ENCODE measurements at places on chromosomes 6 and 20.

- no peak for DNase-seq
Observed at GRCh38 chr20:22815603-22816315, 219.4 kb upstream of the SSTR4 start.

DNA sequence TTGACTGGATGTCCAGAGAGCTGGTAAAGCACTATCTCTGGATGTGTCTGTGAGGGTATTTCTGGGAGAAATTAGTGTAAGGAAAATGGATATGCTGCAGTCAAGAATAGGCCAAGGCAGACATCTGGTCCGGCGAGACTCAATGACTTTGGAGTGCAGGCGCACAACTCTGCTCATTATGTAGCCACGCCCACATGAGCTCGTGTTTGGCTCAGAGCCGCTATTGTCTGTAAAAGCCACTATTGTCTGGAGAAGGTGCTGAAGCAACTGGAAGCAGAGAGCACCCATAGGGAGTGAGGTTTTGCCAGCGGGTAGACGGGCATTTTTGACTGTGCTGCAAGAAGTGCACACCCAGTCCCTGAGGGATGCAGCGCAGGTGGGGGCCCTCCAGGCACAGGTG is 305.0 kb upstream of the POU3F2 start:
- no peak for DNase-seq

DNA sequence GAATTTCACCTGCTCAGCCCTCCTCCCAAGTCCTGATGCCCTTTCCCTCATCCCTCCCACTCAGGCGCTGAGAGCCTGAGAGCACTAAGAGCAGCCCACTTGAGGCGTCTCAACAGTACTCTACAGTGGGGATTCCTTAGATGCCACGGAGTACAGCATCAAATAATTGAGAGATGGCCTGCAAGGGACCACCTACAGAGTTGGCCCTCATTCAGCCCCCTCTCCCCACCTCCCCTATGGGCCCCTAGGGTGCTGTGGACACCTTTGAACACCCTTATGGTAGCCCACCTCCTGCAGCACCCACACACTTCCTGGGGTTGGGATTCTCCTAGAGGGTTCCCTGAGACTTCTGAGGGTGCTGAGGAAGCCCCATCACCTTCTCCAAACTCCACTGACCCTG is 37.1 kb upstream of the SIRPG start:
- DNase-seq: no peak

- DNase-seq: no peak
Observed at GRCh38 chr20:47551222-47551621, 49.5 kb downstream of the NCOA3 start.

- peak; percentile 81 for DNase-seq
Observed at GRCh38 chr6:6820641-6821238, 232.2 kb downstream of the LY86 start.

- no peak for DNase-seq
Observed at GRCh38 chr20:48186915-48187314, 401.6 kb upstream of the SULF2 start.

DNA sequence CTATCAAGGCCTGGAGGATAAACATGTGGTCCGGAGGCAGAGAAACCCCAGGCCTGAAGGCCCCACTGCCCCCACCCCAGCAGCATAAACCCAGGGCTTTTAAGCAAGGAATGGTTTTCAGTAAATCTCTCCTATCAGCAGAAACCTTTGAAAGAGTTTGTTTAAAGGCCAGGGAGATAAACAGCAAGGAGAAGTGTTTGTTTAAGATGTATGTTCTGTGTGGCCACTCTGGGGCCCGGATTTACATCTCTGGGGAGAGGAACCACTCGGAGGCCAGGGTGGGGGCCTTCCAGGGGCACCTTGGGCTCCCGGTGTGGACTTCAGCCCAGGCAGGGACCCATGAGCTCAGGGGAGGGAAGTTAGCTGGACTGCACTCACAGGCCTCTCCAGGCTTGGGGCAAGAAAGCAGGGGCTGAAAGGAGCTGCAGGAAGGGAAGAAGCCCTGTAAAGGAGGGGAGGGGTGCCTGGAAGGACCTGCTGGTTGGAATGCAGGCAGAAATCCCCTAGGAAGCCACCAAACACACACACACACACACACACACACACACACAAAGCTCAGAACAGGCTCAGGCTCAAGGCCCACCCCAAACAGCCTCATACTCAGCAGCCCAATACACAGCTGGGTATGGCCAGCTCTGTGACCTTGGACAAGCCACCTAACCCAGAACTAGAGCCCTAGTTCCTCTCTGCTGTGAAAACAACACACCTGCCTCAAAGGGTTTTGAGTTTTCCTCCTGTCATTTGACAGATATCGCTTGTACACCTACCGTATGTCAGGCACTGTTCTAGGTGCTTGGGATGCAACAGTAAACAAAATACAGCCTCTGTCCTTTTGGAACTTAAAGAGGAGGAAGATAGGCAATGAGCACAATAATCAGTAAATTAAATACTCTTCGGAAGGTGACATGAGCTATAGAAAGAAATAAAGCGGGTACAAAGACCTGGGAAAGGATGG is 26.2 kb upstream of the FOXP4 start:
- no peak for DNase-seq

- DNase-seq: peak; percentile 55
Observed at GRCh38 chr6:169654598-169655391, 47.0 kb downstream of the WDR27 start.

- no peak for DNase-seq
Observed at GRCh38 chr20:39150501-39150900, 188.4 kb downstream of the DHX35 start.

- no peak for DNase-seq
Observed at GRCh38 chr6:165910184-165910966, 247.3 kb upstream of the PDE10A start.

- no peak for DNase-seq
Observed at GRCh38 chr6:26569433-26569764, 27.4 kb upstream of the ABT1 start.

GRCh38 chr6:108825326-108825725 is 22.9 kb upstream of the ARMC2 start:
- no peak for DNase-seq

DNA sequence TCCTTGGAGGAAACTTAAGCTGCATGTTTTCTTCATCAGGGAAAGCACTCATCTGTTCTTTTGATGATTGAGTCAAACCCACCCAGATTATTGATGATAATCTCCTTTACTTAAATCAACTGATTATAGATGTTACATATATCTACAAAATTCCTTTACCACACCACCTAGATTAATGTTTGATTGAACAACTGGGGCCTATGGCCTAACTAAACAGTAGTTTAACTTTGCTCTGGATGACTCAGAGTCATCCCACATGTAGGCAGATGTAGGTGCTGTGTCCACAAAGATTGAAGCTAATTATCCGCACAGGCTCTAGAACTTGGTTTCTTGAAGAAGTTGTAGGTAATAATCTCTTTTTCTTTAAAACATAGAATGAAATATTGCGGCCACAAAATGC is 42.2 kb downstream of the PKIB start:
- no peak for DNase-seq

GRCh38 chr6:105644691-105645090 is 241.8 kb upstream of the PREP start:
- DNase-seq: no peak

- DNase-seq: peak; percentile 65
Observed at GRCh38 chr20:47502271-47503239, 868 bp downstream of the NCOA3 start.

DNA sequence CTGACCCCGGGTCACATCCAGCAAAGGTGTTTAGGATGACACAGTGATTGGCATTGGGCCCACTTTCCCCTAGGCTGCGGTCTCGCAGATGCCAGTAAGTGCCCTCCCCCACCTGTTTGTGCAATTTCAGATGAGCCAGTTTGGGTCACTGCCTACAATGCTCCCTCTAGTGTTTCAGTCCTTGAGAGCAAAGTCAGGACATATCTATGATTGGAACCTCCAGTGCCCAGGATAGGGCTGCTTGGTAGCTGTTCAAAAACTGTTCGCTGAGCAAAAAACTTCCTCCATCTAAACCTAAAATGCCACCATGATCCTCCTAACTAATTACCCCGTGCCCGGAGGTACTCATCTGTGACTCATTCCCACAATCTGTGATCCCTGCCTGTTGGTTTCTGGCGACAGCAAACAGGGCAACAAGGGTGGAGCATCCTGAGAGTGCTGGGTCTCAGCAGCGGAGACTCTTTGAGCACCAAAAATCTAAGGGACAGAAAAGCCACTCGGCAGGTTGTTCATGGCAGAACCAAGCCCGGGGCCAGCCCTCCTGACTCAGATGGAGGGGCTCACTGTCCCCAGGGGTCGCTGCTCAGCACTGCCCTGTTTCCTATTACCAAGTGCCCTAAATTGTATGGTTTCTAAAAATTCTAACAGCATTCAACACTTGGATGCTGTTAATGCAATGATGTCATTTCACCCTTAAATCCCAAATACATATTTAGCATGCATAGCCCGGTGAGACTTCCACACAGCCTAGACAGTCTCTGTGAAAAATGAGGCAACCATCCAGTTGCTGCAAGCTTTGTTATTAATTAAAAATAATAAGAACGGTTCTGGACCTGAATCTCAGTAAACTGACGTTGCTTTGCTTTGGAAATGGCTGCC is 5.0 kb downstream of the VSX1 start:
- DNase-seq: peak; percentile 72

GRCh38 chr6:169075211-169075914 is 178.3 kb downstream of the THBS2 start:
- no peak for DNase-seq

DNA sequence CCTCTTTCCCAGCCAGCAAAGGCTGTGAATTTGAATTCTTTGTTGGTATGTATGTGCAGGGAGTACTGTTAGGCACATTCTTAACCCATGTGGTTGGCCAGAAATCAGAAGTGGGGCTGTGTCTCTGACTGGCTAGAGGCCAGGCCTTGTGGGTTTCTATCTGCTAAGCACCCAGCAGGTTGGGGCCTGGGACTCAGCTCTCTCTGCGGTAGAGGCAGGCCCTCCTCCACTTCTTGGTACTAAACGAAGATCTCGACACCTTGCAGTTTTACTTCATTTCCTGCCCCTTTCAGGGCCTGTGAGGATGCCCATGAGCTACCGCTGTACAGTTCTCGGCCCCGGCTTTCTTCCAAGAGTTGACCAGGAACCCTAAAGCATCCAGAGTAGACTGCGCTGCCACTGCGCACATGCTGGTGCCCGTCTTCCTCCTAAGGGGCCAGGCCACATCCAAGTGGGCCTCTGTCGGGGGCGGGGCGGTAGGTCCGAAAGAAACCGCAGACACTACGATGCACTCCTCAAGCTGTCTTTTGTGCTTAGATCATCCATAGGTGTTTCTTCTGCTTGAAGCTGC is 51.1 kb downstream of the TCP11 start:
- DNase-seq: no peak

GRCh38 chr6:17886891-17887290 is 100.5 kb downstream of the KIF13A start:
- no peak for DNase-seq

DNA sequence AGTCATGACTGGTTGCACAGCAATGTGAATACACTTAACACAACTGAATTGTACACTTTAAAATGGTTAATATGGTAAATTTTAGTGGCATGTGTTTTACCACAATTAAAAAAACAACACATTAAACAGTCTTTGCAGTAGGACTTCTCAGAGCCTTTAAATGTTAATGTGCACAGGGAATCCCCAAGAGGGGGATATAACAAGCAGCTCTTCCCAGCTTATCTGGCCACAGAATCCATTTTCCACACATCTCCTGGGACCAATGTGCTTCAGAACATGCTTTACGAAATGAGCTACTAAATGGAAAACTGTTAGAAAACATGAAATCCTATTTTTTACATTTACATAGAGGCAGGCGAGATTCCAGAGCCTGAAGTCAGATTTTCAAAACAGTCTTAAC is 44.4 kb downstream of the FYN start:
- DNase-seq: no peak

DNA sequence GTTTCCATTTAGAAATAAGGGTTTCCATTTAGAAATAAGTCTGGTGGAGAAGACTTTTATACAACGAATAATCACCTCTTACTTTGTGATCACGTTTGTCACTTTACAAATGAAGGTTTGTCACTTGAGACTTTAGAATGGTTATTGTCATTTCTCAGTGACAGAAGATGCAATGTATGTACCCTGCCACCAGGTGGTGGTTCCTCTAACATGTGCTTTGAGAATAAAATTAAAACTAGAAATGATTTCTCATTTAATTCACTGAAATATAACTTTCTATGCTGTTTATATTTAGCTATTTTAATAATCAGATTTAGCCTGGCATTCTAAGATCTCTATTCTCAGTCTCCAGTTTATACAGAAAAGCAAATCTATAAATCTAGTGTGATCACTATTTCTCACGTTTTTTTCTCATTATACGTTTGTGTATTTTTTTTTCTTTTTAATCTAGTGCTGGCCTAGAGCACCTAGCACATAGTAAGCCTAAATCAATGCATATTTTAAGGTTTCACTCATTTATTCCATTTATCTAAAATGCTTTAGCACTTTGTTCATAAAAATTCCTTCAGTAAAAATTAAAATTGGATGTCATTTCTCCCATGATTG is 57.4 kb upstream of the TFAP2D start:
- peak; percentile 10 for DNase-seq

GRCh38 chr6:124888581-124889371 is 73.5 kb upstream of the RNF217 start:
- DNase-seq: no peak

DNA sequence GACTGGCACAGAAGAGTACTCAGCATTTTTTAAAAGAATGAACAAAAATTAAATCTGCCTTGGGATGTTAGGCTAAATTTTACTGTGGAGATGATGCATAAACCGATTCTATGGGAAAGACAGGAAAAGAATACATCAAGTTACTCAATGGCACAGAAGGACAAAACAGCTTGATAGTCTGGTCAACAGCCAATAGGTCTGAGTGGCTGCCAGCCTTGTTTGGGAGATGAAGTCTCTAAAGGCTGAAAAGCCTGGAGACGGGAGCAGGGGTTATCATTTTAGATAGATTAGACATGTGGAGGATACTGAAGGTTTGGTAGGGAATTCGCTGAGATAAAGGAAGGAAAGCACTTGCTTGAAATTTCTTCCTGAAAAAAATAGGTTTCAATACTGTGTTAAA is 56.3 kb upstream of the LAMA2 start:
- no peak for DNase-seq

GRCh38 chr20:19404826-19405225 is 192.4 kb downstream of the SLC24A3 start:
- DNase-seq: no peak

DNA sequence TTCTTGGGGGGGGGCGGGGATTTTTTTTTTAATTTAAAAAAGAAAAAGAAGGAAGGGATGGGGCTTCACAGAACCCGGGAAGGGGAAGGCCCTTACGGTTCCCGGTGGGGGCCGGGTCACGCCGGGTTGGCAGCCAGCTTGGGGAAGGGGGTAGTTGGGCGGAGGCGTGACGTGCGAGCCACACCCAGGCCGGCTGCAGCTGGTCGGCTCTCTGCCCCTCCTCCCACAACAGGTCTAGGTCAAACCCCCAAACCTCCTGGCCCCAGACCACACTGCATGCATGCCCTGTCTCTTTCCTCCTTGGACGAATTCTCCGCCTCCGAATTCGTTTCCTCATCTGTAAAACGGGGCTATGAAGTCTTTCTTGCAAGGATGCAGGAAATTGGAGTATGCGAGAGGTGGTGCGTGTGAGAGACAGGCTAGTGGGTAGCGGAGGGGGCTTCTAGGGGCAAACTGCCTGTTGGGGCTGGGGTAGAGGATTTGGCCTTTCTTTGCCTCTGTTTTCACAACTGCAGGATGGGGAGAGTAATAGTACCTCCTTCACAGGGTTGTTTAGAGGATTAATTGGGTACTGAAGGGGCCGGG is 828 bp downstream of the HCK start:
- DNase-seq: no peak
